ENCODE measurements at places on chromosomes 7 and 10.

DNA sequence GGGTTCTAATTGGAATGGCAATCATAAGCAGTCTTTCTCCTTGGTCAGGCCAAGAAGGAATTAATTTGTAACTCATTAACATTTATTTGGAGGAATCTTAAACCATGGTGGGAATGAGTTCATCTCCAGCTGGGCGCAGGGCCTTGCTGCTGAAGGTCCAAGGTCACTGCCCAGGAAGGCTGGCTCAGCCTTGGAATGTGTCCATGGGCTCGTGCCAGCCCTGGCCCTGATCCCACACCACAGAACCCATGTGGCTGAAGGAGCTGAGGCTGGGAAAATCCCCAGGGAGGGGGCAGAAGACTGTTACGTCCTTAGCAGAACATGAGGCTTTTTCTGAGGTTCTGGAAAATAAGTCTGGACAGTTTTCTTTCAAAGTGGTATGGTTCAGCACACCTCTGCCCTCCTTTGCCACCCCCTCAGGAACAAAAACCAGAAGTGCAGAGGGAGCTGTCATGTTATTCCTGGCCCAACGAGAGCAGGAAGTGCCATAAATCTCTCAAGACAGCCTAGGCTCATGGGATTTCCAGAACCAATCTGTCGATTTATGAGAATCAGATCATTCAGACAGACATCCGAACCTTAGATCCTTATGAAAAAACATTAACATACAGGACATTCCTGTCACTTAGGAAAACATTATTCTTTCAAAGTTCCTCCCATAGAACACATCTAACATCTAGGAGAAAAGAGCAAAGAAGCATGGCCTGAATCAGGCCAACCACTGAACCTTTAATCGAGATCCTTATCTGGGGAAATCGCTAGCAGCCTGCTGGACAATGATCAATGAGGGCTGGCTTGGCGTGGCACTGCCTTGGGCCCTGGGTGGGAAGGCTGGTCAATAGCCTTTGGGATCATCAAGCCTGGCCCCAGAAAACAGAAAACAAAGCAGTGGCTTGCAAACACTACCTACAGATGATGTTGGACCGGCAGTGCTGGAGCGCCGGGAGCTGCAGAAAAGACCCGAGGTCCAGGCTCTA lies 134.3 kb downstream of the TAX1BP1 start:
- no peak for DNase-seq

DNA sequence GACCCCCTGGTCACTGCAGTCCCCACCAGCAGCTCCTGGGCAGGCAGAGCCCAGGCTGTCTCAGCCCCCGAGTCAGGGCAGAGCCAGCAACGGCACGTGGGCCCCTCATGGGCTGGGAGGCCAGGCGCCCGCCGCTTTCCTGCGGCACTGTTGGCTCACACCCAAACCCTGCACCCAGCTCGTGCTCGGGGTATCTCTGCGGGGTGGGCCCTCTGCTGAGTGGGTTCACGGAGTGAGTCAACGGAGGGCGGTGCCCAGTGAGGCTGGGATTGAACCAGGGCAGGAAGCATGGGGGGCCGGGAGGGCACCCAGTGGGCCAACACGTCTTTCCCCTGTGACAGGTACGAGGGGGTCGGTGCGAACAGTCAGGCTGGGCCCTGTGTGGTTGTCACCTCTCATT lies 28.9 kb downstream of the ADAP1 start:
- no peak for DNase-seq

GRCh38 chr7:118713039-118713438 lies 488.5 kb downstream of the ANKRD7 start:
- no peak for DNase-seq

DNA sequence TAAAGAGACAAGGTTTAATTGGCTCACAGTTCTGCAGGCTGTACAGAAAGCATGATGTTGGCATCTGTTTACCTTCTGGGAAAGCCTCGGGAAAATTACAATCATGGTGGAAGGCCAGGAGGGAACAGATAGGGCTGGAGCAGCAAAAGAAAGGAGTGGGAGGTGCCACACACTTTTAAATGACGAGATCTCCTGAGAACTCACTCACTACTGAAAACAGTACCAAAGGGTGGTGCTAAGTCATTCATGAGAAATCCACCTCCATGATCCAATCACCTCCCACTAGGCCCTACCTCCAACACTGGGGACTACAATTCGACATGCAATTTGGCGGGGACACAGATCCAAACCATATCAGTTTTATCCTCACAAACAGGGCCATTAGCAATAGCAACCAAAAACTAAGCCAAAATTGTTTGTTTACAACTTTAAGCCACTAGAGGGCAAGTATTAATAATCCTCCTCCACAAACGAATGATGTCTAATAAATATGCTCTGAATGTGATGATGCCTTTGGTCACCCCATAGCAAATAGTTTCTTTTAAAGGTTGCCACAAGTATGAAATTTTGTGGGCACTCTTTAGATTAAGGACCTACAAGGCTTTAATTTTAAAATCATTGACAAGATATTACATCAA lies 129.2 kb upstream of the NRBF2 start:
- no peak for DNase-seq

- no peak for DNase-seq
Measured at GRCh38 chr7:90421651-90422050, 18.4 kb downstream of the CLDN12 start.

DNA sequence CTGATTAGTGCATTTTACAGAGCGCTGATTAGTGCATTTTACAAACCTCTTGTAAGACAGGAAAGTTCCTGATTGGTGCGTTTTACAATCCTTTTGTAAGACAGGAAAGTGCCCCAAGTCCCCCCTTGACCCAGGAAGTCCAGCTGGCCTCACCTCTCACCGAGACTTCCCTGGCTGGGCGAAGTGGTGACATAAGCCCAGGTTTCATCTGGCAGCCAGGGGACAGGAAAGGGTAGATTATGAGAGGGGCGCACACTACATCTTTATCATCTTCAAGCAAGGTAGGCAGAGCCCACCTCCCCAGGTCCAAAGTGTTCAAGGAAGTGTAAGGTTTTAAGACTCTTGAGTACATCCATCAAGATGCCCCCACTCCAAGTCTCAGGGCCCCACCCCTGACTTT lies 5.5 kb upstream of the GDF10 start:
- DNase-seq = no peak

DNA sequence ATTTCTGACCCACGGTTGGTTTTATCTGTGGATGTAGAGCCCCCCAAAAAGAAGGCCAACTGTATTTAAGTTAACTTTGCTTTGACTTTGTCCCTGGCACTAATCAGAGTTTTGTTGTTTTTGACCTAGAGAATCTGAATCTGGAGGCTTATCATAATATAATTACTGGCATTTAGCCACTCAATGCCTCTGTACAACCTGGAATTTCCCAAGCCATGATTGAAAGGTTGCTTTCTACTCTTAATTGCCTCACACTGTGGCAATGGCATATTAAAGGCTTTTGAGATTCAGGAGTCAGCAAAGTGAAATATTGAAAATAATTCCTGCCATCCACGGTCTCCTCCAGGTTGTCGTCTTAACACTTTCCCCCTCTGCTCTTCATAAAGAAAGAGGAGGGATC lies 205.2 kb upstream of the GHITM start:
- DNase-seq = no peak

DNA sequence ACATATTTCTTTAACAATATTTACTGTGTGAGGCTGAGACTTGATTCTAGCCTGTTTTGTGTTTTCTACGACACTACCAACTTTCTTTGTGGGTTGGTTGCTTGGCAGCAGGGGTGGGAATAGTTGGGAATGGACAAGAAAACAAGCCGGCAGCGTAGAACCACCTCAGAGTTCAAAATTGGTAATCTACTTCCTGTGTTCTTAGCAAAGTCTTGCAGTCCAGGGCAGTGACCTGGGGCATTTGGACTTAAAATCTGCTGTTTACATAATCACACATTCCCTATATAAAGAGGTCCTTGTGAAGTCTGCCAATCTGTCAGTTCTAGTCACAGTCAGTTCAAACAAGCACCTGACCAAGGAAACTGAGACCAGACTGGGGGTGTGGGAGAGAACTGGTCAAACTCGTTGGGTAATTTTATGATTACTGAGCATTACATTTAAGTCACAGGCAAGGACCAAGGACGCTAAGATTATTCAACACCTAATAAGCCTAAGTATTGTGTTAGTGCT lies 167.9 kb downstream of the CPEB3 start:
- no peak for DNase-seq

GRCh38 chr10:119205894-119206602 lies 1.3 kb upstream of the GRK5 start:
- DNase-seq = peak; percentile 69

DNA sequence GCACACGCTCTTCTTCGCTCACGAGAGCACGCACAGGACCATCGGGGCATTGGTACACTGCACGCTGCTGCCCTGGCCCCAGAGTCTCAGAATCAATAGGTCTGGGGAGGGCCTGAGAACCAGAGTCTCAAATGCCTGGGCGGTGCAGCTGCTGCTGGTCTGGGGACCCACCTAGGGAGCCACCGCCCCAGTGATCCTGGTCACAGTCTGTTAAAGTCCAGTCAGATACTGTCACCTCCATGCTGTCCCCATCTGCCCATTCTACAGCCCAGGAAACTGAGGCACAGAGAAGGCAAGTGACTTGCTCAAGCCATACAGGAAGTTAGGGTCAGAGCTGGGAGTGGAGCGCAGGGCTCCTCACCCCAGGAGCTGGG lies 38.0 kb downstream of the ZCCHC24 start:
- no peak for DNase-seq

DNA sequence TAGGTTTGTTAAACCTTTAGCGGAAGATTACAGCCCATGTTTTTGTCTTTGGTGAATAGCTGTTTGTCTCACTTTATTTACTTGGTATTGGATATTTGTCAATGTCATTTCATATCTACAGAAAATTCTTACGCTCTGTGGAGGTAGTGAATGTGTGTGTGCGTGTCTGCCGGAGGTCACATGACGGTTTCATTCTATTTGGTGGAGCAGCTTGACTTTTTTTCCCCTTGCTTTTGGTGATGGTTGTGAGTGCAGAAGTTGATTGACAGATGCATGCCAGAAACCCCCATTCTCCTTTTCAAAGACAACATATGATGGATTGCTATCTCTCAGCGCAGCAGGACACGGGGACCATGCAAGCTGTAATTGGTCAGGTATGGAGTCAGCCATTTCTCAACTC lies at the start of gene POU6F2:
Gene POU6F2, plus strand, starts transcription at position 225 of the 400 bp plus-strand sequence. Its CDS starts 45 bp downstream, at position 270.
- DNase-seq = no peak

- DNase-seq = no peak
Measured at GRCh38 chr7:50270531-50271018, 33.9 kb upstream of the IKZF1 start.

DNA sequence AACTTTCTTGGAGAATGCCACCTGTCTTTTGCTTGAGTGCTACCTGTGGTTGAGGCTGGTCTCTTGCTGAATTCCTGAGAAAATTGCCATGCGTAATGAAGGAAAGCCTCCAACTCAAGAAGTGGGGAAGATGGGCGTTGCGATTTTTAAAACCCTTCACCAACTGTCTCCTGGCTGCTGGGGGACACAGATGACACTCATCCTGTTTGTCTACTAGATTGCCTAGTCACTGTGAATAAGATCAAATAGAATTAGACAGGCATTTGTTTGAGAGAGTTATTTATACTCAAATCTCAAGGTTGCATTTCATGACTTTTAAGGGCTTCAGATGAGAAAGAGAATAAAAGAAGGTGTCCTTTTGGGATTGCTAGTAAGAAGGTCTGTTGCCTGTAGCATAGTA lies 84.3 kb upstream of the MTPN start:
- DNase-seq = no peak

DNA sequence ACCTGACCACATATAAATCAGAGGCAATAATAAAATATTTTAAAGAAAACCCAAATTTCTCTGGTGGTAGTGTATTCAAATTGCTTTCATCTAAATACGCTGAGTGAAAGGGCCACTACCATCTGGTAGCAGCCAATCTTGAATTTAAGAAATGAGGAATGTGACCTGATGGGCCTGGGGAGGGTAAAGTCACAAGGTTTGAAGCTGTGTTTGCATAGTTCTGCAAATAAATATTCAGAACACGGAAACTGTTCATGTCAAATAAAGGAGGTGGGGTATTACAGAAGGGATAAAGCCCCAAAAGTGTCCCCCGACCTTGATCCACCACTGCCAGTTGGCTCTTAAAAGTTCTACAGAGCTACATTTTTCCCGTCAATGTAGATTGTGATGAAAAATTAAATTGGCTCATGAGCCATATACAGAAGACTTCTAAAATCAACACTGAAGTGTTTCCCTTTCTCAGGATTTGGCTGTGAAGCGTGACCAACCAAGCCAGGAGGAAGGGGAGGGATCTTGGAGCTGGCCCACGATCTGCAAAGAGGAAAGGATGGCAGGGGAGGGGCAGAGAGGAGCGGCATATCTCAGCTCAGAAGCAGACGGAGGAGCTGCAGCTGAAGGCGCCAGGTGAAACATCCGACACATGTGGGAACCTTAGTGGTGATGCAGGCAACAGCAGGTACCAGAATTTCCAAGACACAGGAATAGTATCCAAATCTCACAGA lies 39.6 kb downstream of the MPP7 start:
- no peak for DNase-seq

GRCh38 chr10:17062009-17062408 lies 67.6 kb downstream of the CUBN start:
- DNase-seq = no peak

DNA sequence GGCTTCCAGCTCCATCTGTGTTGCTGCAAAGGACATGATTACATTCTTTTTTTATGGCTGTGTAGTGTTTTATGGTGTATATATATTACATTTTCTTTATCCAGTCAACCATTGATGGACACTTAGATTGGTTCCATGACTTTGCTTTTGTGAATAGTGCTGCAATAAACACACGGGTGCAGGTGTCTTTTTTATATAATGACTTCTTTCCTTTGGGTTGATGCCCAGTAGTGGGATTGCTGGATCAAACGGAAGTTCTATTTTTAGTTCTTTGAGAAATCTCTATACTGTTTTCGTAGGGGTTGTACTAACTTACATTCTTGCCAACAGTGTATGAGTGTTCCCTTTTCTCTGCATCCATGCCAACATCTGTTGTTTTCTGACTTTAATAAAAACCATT lies 189.7 kb downstream of the ACTR3B start:
- DNase-seq = no peak

DNA sequence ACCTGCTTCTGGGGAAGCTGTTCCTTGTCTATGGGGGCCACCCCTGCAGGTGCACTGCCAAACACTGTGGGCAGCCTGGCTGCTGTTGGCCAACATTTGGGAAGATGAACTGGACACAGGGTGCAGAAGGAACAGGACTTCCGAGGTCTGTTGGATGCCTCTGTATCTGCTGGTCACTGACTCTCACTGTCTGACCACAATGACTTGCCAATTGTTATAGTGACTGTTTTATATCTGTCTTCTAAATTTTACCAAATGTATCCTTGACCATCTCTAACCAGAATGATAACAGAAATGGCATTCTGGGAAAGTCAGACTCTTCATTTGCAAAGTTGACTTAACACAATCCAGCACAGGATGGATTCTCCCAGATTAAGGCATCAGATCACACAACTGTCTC lies 214.0 kb upstream of the PRSS58 start:
- DNase-seq = no peak

GRCh38 chr7:21920936-21921335 lies 24.8 kb downstream of the CDCA7L start:
- no peak for DNase-seq

DNA sequence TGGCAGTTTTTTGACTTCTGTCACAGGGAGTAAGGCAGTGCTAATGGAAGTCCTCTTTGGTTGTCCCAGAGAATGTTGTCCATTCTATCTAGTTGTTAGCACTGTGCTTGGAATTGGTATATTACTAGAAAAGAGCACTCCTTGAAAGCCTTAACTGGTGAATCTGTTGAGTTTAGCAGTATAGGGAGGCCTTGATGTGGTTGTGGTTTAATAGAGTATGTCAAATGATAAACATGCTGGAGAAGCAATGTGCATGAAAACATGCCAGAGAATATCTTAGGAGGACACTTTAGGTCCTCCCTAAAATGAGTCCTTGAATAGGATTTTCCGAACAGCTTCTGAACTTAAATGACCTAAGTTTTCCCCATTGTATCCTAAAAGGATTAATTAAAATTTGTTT lies 98.6 kb downstream of the BTRC start:
- DNase-seq = no peak
